ENCODE measurements at places on chromosomes 7 and 10.
A peak's percentile ranks its signal among the peaks of the same experiment; 100 is the strongest.

GRCh38 chr7:129924602-129925001, 28.2 kb downstream of the UBE2H start:
- DNase-seq, result no peak

GRCh38 chr7:49023345-49024328, 99.3 kb downstream of the CDC14C start:
- no peak for DNase-seq

DNA sequence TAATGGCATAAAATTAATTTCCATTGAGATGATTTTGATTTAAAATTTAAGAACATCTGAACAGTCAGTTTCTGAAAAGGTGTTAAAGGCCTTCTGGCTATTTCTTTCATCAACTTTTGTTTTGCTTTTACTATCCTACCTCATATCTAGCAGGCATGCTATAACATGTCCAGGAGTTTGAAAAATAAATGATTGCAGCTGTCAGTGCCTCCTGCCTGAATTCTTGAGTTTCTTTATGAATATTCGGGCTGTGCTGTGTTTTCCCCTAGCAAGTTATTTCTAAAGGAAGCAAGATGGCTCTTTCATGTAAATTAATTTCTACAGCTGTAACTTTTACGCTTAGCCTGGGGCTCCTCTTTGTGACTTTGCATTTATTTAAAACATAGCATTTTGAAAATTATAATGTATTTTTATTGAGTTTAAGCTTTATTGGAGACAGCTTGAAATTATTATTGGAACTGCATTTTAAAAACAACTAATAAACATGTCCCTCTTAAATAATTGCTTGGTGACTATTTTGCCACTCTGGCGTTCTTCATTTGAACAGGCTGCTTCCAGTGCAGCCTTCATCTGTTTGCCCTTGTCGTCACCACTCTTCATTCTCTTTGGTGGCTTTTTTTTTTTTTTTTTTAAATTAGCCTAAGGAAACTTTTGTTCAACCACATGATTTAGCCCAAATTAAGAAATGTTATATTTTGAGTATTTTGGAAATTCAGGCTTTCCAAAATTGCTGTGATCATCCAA, 1083.4 kb upstream of the LRRN3 start:
- DNase-seq, result no peak

- no peak for DNase-seq
Observed at GRCh38 chr10:74199315-74199714, 48.3 kb downstream of the ADK start.

DNA sequence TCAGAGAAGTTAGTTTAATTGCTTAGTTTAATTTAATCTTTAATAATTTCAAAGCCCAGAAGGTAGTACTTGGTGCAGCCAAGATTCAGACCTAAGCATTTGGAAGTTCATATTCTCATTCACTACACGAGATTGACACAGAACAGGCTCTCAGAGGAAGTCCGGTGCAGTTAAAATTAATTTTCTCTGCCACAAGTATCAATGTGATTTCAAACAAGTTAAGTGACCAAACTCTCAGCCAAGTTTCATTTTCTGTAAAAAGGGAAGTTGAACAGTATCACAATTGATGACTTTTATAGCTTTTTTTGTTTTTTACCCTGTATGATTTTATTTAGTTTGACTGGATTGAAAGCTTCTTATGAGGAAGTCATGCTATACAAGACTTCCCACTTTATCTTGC, 1494.9 kb upstream of the LRRTM3 start:
- DNase-seq, result no peak

DNA sequence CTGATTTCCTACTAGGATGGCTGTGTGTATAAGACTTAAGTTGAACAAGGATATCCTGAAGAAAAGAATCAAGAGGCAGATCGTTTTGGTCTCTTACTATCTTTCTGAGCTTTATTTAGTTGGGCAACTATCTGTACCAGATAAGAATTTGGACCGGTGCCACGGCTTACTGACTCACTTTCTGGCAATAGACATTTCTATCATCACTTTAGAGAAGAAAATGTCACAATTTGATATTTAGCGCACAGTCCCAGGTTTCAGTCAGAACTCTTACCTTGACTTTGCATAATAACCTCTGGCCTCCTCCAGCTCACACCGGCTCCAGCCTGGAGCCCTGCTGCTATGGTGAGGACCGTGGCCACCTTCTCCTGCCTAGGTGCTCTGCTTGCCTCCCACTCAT, 218.2 kb upstream of the MDFIC start:
- DNase-seq, result peak; percentile 47

DNA sequence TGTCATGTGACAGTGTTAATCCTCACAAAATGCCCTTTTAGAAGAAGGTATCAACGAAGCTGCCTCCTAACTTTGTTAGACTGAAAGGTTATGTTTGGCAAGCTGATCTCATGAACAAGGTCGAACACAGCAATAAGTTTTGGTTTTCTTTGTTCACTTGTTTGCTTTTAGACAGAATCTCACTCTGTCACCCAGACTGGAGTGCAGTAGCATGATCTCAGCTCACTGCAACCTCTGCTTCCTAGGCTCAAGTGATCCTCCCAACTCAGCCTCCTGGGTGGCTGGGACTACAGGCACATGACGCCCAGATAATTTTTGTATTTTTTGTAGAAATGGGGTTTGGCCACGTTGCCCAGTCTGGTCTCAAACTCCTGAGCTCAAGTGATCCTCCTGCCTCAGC, 1.1 kb downstream of the STRA8 start:
- DNase-seq, result no peak

DNA sequence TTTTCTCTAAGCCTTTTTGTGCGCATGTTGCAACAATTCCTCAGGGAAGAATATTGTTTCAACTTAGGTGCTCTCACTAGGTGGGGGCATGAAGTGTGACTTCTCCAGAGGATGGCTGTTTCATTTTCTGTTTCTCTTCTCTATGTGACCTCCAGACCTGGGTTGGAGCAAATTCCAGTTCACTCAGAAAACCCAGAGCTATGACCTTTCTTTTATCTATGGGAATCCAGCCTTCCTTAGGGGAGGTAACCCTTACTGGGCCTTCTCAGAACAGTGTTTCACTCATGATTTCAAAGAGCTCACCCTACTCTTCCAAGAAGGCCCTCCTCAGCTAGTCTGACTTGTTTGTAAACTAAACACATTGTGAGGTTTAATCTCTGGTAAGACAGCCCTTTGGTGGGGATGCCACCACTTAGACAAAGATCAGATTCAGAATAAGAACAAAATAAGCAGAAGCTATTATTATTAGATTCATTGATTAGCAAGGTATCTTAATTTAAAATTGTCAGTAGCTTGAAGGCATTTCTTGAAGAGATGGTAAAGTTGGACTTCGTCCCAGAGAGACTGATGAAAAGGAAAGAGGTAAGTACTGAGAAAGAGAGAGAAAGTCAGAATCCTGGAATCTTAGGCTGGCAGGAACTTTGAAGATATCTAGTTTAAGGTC, 16.6 kb upstream of the TAS2R60 start:
- no peak for DNase-seq

DNA sequence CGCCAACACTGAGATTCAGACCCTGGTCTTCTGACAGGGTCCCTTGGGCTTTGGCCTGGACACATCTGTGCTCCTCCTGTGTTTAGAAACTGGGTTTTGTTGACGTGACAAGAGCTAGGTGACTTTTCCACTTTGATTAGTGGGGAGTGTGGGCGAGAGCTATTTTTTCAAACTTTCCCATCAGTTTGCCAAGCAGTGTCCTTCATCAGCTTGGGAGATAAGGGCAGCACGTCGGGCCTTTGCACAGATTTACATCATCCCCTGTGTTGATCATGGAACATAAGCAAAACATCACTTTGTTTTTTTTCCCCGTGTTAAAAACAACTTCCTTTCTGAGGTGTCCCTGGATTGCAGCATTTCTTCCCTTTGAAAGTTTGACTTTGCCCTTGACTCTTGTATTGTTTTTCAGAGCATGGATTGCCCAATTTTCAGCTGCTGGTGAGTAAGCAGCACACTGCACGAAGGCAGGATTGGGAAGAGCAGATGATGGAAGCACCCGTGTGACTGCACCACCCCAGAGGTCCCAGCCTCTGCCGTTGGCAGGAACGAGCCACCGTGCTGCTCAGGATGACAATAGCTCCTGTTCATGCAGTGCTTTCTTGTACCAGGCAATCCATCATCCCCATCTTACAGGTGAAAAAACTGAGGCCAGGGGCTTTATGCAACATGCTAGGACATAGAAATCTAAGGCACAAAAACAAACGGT, 6.4 kb upstream of the IGFBP1 start:
- DNase-seq, result peak; percentile 89

DNA sequence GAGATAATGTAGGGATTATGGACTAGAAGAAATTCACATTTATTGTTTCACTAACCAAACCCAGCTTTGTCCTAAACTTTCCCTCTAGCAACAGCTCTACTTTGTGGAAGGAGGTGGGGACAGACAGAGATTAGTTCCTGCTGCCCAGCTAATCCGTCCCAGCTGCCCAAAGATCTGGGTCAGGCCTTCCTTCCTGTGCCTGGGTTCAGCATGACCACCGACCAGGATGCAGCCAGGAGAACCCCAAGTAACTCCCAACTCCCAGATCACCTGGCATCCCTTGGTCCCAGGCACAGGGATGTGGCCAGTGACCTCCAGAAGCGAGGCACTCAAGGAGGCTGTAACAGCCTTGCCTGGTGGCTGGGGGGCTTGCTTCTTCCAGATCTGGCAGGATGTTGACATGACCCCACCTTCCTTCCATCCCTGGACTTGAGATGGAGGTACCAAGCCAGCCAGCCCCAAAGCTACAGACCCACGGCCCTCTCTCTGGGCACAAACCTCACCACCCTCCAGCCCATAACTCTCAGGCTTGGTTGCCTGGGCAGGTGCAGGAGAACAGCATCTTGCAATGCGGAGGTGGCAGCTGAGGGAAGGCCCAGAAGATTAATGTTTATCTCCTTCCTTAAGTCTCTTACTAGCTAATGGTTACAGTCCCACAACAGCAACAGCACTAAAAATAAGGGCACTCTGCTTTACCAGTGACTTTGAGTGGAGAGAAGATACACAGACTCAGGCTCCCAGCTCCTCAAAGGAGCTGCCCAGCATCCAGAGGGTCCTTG, 11.1 kb downstream of the CAMK2G start:
- DNase-seq, result no peak

GRCh38 chr10:21525367-21526187, at the start of gene SKIDA1:
TSS of gene SKIDA1 (minus strand) at chr10:21525682. CDS start at chr10:21517822, 7,860 bp downstream.
- DNase-seq, result peak; percentile 91

GRCh38 chr7:105354383-105354782, 34.3 kb downstream of the SRPK2 start:
- no peak for DNase-seq

GRCh38 chr10:128083191-128083895, 42.9 kb downstream of the MKI67 start:
- DNase-seq, result no peak

- no peak for DNase-seq
Observed at GRCh38 chr7:137480401-137480800, 136.9 kb upstream of the PTN start.

DNA sequence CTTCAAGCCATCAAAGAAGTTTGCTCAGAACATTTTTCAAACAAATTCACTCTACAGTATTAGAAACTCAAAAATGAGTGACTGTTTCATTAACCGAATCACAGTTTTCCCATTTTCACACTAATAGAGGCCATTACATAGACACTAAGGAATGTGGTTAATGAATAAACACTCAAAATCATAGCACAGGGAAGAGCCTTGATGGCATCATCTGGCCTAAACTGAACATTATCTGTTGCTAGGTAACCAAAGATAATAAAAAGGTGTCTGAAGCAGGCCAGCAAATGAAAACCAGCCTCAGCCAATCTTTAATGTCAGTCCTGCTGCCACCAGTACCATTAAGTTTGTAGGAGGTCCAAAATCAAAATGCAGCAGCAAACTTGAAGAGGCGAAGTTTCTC, 492.4 kb upstream of the STEAP1 start:
- no peak for DNase-seq

DNA sequence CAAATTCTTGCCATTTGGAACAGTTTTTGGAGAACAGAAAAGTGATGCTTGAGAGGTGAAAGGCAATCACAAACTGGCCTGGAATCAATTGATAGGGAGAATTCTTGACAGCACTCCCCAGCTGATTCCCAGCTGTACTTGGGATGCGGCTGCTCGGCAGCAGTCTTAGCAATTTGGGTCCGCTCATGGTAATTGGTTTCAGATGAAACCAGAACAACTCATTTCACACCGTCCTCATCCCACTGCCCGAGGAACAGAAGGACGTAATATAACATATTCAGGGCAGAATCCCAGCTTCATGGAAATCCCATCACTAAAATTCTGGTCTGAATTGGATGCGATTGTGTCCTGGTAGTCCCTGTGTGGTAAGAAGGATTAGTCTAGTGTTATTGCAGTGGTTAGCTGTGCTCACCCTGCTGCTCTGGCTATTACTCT, 223.3 kb upstream of the FERD3L start:
- DNase-seq, result peak; percentile 48

- DNase-seq, result no peak
Observed at GRCh38 chr7:443279-443833, 76.3 kb downstream of the PDGFA start.

DNA sequence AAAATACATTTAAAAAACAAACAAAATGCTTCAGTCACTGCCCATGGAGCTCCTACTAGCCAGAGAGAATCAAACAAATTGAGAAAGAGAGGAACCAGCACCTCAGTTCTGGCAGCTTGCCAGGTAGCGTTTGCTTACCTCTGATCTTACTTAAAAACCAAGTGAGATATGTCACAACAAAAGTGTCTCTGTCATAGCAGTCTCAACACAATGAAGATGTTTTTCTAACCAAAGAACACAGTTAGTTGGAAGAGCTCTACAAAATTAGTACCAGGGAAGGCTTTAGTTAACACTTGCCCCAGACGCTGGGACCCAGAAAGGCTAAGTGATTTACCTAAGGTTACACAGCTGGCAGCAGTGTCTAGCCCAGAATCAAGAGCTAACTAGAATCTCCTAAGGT, 3.4 kb downstream of the DOCK4 start:
- DNase-seq, result no peak

GRCh38 chr10:21214329-21214728, 311.2 kb downstream of the SKIDA1 start:
- no peak for DNase-seq

GRCh38 chr10:119693262-119693957, 32.4 kb upstream of the INPP5F start:
- DNase-seq, result peak; percentile 36

GRCh38 chr7:124667312-124668153, 98.1 kb downstream of the GPR37 start:
- peak; percentile 22 for DNase-seq

GRCh38 chr10:34713875-34714274, 101.2 kb downstream of the PARD3 start:
- DNase-seq, result peak; percentile 65

GRCh38 chr7:115293628-115294240, 371.8 kb downstream of the MDFIC start:
- DNase-seq, result peak; percentile 71

- DNase-seq, result peak; percentile 14
Observed at GRCh38 chr10:75035975-75036708, 75.3 kb upstream of the SAMD8 start.

DNA sequence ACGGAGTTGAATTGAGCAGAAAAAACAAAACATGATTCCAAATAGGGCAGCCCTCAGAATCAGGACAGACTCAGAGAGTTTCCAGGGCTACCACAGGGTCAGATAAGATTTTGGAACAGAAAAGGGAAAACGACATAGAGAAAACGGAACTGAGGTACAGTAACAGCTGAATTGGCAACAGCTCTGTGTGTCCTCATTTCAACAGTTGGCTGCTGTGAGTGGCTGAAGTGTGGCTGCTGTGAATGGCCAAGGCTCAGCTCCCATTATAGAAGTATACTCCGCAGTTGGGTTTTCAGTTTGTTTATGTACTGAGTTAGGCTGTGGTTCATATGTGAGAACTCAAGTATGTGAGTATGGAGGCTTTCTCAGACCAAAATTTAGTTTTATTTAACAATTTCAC, 32.0 kb downstream of the ANTXRL start:
- DNase-seq, result no peak

Measured in iris pigment epithelial cell (primary cell).